ENCODE measurements at places on chromosomes 3 and 15.

DNA sequence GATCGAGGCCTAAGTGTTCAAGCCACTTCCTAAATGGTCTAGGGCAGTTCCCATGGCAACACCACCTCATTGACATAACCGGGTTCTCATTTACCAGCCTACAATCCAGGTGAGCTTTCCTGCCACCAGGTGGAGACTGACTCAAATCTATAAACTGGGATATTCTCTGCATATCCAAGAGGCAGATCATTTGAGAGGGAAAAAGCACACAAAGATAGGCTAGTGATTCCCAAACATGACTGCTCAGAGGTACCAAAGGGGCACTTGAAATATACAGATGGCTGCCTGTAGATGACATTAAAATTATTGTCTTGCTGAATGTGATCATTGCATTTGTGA is 141.3 kb upstream of the PROK2 start:
- peak; percentile 71 for DNase-seq

DNA sequence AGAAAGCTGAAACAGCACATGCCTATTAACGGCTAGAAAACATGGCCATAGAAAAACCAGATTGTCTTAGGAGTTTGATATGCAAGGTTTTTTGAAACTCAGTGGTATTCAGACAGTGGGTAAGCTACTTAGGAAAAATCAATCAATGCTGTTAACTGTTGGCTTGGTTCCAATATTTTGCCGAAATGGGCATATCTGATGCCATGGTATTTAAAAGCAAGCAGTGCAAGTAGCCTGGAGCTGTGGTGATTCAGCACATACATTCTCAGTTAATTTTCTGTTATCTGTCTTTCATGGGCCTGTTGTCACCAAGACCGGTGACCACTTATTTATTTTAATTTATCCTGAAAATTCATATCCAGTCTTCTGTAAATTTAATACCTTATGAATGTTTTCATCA is 17.3 kb upstream of the SUCNR1 start:
- DNase-seq, result no peak

DNA sequence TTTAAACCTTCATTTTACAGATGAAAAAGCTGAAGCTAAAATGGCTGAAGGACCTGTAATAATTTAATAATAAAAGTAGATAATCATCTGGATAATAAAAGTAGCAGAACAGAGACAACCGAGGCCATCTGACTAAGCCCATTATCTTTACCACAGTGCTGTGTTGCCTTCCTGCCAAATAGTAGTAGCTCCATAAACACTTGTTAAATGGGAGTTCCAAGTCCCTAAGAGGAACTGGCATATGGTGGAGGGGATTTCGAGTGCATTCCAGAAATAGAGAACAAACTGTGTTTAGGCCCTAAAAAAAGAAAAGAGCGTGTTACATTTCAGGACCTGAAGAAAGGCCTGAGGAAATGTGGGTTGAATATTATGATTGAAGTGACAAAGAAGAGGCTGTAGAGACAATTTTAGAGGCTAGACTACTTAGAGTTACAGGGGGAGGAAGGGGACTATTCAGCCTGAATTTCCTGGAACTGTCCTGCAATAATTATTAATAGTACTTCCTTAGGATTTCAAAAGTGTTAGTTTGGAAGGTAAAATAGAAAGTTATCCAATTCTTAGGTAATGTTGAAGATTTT is 424.3 kb downstream of the ROBO2 start:
- DNase-seq, result no peak

DNA sequence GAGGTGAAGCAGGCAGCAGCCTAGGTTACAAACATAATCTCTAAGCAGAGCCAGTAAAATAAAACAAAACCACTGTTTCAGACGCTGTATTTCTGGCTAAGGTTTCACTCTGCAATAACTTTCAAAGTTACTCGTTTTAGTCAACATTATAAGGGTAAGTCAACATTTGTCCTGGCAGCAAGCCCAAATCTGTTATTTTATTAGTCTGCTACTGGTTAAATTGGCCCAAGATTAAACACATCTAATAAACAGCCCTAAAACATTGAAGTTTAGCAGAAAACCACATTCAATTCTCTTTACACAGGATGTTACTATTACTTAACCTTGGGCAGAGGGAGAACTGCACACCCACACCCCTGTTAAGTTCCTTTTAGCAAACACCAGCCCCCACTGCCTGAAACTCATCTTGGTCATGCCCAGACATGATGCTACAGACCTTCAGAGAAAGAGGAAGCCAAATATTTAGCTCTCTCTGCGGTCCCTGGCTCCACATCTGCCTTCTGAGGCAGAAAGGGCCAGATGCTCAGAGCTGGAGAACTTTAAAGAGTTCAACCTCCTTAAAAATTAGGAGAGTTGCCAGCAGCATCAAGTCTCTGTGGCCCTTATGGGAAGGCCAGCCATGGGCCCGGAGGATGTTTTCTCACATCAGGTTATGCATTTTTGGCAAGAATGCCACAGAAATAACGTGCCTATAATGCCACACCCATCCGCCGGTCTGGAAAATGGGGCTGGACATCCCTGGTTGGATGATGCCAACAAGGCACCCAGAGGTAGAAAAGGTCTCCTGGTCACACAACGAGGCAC is 17.9 kb downstream of the ARHGEF3 start:
- DNase-seq, result no peak

DNA sequence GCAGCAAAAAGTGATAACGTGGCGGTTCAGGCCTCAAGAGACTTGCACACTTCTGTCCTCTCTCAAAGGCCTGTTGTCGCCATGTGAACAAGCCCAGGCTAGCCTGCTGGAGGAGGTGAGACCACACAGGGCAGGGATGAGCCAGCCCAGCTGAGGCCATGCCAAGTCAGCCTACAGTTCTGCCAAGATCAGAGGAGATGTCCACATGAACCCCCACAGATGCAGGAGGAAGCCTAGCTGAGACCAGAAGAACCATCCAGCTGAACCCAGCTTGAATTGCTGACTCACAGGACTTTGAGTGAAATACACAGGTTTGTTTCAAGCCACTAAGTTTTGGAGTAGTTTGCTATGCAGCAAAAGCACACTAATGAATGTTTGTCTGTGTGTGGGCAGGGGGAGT is 50.3 kb upstream of the SEC13 start:
- no peak for DNase-seq

DNA sequence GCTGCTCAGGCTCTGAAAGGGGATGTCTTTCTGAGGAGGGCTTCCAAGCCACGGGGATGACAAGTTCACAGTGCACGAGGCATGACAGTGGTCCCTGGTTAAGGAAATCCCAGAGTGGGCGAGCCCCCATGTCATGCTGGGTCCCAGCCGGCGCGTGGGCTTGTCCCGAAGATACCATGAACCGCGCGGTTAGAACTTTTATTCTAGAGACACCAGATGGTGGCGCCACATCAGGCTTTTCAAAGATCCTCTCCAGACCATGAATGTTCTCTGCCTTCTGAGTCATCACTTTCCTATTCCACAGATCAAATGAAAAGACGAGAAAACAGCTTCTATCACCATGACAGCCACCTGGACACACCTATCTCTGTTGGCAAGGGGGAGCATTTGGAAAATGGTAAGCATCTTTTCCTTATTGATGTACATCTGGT is 227.8 kb upstream of the LYSMD4 start:
- DNase-seq, result no peak

DNA sequence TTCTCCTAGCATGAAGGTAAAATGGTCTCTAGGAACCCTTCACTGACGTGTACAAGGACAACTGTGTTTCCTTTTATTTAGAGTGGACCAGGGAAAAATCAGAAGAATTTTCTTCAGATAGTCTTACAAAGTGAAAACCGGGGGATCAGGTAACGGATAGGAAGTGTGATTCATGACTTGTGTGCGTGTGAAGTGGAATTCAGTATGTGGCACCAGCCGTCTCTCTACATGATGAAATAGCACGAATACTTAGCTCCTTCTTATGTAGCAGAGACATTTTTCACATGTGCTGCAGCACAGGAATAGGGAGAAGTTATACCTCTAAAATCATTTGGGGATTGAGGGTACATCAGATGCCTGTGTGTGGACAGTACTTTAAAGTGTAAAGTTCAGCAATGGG is 159.2 kb downstream of the MEX3B start:
- no peak for DNase-seq

GRCh38 chr3:173411375-173411973 is 13.9 kb downstream of the NLGN1 start:
- DNase-seq, result no peak

DNA sequence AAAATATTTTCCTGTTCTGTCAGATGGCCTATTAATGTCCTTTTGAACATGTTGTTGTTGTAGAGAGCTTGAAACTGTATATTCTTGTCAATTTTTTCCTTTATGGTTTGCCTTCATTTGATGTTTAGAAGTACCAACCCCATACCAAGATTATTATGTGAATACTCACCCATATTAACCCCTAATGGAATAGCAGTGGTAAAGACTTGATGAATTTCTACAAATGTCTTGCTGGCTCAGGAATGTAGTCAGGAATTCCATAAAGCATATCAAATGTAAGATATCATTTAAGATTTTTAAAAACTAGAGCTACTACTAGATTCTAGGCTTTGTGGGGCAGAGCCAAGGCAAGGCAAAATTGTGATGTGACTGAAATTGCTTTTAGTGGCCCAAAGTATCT is 30.0 kb downstream of the MYO5A start:
- no peak for DNase-seq

Measured in Caco-2 (cell line).